ENCODE measurements at places on chromosomes 4 and X.

- DNase-seq: no peak
Observed at GRCh38 chr4:96955226-96955625, 1115.3 kb downstream of the PDHA2 start.

DNA sequence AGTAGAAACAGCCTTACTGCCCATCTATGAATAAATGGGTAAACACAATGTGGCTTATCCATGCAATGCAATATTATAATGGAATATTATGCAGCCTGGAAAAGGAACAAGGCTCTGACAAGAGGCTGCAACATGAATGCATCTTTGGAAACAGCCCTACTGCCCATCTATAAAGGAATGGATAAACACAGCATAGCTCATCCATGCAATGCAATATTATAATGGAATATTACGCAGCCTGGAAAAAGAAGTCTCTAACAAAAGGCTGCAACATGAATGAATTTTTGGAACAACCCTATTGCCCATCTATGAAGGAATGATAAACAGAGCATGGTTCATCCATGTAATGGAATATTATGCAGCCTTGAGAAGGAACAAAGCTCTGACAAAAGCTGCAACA lies 161.0 kb downstream of the CRLF2 start:
- no peak for DNase-seq

- no peak for DNase-seq
Observed at GRCh38 chr4:77194366-77194765, 37.4 kb downstream of the CCNG2 start.

GRCh38 chr4:182288534-182288933 lies 45.3 kb downstream of the TENM3 start:
- no peak for DNase-seq

DNA sequence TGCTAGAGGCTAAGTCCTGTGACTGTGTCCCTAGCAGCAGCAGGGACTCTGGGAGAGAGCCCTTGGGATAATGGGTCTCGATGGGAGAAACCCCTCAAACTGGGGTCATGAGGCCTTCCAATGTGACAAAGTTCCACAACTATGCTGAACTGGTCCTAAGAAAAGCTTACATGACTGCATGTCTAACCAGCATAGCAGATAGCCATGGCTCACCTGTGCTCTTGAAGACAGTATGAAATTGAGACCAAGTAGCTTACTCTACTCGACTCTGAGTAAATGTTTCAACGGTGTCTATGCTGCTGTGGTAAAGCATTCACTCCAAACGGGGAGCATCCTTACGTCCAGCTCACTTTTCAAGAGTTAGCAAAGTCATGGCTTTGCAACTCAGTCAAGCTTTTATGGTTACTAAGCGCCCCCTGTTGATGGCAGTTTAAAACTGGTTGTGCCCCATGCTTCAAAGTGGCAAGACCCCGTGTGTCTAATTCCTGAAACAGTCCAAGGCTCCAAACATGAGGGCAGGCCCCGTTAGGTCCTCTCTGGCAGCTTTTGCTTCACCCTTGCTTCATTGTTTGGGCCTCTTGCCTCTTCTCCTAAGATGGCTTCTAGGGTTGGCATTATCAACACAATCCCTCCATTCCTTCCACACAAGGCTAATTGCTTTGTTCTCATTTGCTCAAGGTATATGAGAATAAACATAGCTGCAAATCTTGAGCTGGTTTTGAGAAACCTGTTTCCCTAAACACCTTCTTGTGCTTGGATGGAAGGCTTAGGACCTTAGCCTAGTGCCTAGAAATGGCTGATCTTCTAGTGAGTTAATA lies 46.6 kb downstream of the CCNG2 start:
- no peak for DNase-seq

- DNase-seq: no peak
Observed at GRCh38 chrX:40310447-40310846, 212.7 kb upstream of the BCOR start.

DNA sequence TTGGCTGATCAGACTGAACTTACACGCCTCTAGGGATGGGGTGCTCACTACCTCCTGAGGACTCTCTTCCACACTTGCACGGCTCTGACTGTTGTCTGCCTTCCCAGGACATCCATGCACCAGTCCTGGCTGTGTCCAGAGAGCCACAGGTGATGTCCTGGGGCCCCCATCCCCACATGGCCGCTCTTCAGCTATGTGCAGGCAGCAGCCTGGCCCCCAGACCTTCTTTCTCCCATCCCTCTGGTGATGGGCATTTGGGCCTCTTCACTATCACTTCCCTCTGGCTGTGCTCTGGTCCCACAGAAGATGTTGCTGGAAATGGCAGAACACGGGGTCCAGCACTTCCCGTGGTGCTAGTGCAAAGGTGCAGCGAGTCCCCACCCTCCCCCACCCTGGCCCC lies 40.9 kb upstream of the HMX1 start:
- no peak for DNase-seq

DNA sequence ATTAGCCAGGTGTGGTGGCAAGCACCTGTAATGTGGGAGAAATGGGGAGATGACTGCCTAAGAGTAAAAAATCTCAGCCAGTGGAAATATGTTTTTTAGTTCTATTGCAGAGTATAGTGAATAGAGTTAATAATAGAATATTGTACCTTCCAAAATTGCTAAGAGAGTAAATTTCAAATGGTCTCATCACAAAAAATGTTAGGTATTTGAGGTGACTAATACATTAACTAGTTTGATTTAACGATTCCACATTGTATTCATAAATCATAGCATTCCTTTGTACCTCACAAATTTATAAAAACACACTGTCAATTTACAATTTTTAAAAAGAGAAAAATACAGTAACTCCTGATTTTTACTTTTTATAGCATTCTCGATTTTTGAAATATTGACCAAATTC lies 681.5 kb upstream of the EPHA5 start:
- DNase-seq: no peak

GRCh38 chrX:84175274-84175673 lies 12.7 kb downstream of the RPS6KA6 start:
- DNase-seq: no peak

DNA sequence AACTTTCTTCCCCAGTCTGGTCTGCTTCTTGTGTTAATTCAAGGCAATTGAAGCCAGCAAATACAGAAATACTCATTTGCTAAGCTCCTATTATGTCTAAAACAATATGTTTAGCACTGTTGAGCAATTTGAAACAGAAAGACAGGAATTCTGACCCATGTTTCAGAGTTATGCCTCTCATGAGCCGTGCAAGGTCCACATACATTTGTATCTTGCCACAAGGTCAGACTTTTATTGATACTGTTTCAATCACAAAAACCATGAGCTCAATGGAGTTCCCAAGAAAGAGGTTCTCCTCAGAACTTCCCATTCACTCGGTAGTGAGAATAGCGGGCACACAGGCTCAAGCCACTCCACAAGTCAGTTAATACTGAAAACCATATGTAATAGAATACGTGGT lies 47.6 kb upstream of the SPRY1 start:
- DNase-seq: no peak

GRCh38 chr4:145189981-145190380 lies 9.6 kb upstream of the OTUD4 start:
- no peak for DNase-seq

Data from NCI-H2081 treated with DMSO at 0.1 percent for 48 hours (cell line).